Ascending aorta (tissue), 2 donors: ENCODE measurements at places on chromosomes 7 and 10. TPM values are rescaled to one million over a fixed set of nuclear protein-coding genes. Genes with fewer than 3 reads are reported as not detected.

DNA sequence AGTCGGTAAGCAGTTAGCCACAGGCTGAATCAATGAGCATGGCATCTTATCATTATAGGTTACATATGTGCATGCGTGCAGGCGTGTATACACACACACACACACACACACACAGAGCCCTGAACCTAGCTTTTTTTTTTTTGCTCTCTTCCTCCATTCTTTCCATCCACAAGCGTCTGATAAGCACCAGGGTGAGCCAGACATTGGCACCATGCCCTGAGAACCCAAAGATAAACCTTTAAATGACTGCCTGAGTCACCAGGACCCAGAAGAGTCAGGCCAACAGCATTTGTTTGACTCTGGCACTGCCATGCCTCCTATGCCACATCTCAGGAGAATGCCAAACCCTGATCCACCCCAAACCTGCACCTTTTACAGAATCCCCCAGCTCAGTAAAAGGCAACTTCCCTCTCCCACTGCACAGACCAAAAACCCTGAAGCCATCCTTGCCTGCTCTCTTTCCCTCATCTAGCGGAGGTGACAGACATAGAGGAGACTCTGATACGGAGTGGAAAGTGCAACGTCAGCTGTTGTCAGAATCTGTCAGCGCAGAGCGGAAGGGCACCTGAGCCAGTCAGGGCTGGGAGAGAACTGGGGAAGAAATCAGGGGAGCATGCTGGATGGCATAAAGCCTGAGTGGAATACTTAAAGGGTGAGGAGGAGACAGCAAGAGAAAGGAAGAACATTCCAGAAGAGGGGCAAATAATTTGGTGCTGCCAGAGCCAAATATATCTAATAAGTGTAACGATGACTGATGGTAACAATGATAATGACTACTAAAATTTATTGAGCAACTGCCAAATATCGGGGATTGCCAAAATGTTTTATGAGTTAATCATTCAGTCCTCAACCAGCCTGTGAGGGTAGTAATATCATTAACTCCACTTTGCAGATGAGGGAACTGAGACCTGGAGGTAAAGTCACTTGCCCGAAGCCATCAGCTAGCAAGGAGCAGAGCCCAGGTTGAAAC lies 3.2 kb downstream of the PARP12 start:
- no peaks in the 10 kb centered on the region for H3K27me3 ChIP-seq
- DNase-seq: peak; percentile 89
- peak overlapping the region; percentile 32 for H3K4me3 ChIP-seq
- H3K36me3 ChIP-seq: no peaks in the 10 kb centered on the region

GRCh38 chr7:30285536-30286284 lies 1.3 kb downstream of the ZNRF2 start:
- peak; percentile 70 for DNase-seq
- no peaks in the 10 kb centered on the region for H3K4me1 ChIP-seq
- peak overlapping the region; percentile 77 for H3K4me3 ChIP-seq
- H3K27ac ChIP-seq: peak overlapping the region; percentile 99

DNA sequence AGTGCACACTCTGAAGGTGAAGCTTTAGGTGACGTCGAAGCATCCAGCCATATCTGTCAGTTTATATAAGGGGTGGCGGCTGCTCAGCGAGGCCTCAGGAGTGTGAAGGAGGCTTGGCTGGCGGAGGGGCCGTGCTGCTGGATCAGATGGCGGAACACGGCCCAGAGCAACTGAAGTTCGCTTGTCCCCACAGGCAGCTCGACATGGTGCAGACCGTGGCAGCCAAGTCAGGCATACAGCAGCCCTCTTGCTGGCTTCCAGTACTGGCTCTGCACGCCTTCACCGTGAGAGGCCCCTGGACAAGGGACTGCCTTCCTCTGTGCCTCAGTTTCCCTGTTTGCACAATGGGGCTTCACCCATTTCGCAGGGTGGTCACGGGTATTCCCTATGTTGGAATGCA lies 443.5 kb downstream of the DNAJB6 start:
- no peak overlapping the region for H3K27ac ChIP-seq
- H3K36me3 ChIP-seq: no peaks in the 10 kb centered on the region
- DNase-seq: no peak
- no peaks in the 10 kb centered on the region for H3K27me3 ChIP-seq

DNA sequence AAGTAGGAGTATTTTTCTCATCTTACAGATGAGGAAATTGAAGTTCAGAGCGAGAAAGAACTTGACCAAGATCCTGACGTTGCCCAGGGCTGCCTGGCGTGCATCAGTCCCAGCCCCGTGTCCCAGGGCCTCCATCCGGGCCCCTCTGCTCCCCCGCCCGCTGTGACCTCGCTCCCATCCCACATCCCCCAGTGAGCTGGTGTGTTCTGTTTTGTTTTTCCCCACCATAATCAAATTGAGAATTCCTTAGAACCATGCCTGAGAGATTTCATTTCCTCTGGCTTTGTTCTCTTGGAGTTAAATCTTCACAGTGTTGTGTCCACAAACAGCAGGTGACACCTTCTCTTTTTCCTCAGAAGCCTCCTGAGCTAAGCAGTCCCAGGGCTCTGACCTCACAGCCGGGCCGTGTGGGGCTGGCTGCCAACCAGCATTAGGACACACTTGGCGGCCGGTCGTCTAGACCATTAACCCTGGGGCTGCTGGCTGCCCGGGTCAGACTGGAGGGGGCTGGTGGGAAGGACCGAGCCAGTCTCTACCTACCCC lies 44.3 kb downstream of the PFKP start:
- H3K4me3 ChIP-seq: no peak overlapping the region
- H3K27ac ChIP-seq: no peak overlapping the region
- no peaks in the 10 kb centered on the region for H3K4me1 ChIP-seq
- DNase-seq: no peak
- peaks cover 64% of the 10 kb centered on the region for H3K36me3 ChIP-seq

GRCh38 chr7:108372618-108373017 lies 83.6 kb downstream of the NRCAM start:
- no peaks in the 10 kb centered on the region for H3K27me3 ChIP-seq
- no peak overlapping the region for H3K27ac ChIP-seq
- H3K36me3 ChIP-seq: no peaks in the 10 kb centered on the region
- DNase-seq: no peak

DNA sequence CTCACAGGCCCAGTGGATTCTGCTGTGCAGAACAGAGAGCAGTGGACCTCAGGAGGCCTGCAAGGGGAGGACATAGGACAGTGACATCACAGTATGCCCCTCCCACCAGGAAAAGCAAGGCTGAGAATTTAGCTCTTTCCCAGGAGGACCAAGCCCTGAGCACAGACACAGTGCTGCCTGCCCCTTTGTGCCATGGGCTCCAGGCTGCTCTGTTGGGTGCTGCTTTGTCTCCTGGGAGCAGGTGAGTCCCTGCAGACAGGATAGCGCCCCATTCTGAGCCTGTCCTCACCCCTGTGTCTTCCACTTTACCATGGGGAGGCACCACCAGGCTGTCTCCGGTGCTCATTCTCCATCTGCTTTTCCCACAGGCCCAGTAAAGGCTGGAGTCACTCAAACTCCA lies 63.0 kb upstream of the PRSS58 start:
- H3K36me3 ChIP-seq: no peaks in the 10 kb centered on the region
- H3K27ac ChIP-seq: no peak overlapping the region
- no peaks in the 10 kb centered on the region for H3K4me1 ChIP-seq
- no peak overlapping the region for H3K4me3 ChIP-seq

DNA sequence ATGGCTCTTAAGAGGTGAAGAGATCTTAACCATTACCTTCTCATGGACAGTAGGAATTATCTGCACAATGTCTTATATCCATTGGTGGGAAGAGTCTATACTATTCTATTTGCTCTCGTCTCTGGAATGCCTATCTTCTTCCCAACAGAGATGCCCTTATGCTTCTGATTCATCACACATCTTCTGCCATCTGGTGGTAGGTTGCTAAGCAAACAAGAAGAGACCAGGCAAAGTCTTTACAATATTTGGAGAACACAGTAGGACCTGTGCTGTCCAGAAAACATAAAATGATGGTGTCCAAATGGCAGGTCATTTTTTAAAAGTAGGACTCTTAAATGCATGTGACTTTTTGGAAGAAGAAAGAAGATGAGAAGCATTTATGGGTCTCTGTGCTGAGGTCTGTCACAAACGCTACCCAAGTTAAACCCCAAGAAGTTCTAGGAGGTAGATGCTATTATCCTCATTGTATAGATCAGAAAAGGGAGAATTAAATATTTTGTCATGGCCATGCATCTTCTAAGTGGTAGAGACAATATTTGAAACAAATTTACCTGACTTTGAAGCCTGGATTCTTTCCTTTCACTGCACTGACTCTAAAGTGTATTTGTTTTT lies 67.8 kb upstream of the NXPH1 start:
- H3K27me3 ChIP-seq: no peaks in the 10 kb centered on the region
- H3K36me3 ChIP-seq: no peaks in the 10 kb centered on the region
- H3K27ac ChIP-seq: no peak overlapping the region
- no peak overlapping the region for H3K4me3 ChIP-seq
- no peaks in the 10 kb centered on the region for H3K4me1 ChIP-seq
- DNase-seq: no peak

The VIPR2 gene
- 17.8 TPM for total RNA-seq
